ENCODE measurements at places on chromosomes 12 and 14.

DNA sequence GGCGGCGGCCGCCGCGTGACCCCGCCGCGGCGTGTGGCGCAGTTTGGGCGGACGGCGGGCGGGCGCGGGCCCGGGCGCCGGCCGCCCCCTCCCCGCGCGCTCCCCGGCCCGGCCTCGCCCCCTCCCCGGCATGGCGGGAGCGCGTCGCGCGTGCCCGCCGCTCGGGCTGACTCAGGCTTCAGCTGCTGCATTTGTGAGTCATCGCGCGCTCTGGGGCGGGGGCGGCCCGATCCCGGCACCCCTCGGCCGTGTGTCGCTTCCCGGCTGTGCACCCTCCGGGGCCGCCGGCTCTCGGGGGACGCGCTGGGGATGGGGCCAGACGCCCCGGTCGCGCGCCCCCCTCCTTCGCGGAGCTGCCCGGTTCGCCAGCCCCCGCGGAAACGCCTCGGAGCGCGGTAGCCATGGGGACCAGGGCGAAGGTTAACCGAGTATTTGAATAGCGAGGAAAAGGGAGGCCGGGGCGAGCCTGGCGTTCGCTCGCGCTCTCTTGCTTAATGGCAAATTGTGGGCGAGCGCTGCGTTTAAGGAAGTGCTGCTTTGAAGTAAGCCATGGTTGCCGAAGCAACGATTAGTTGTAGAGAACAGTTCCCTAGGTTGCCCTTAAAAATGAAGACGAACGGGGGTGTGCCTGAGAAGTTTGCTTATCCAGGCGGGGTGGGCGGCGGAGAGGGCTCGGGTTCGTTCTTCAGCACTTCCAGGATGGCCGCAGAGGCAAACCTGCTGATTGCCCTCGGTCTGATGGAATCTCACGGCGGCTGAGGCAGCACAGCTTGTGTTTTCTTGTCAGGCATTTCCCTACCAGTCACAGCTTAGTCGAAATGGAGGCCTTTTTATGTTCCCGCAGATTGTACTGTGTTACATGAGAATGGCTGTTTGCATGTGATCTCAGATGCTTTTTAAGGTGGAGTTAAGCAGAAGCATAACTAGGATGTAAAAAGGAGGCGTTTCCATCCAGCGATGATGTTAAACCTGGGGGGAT, 896 bp downstream of the EIF5 start:
- peak overlapping the region; percentile 96 for H3K27ac ChIP-seq
- peaks cover 46% of the 10 kb centered on the region for H3K36me3 ChIP-seq
- peaks cover 45% of the 10 kb centered on the region for H3K4me1 ChIP-seq
- H3K4me3 ChIP-seq, result peak overlapping the region; percentile 83
- no peaks in the 10 kb centered on the region for H3K27me3 ChIP-seq
- DNase-seq, result peak; percentile 43

DNA sequence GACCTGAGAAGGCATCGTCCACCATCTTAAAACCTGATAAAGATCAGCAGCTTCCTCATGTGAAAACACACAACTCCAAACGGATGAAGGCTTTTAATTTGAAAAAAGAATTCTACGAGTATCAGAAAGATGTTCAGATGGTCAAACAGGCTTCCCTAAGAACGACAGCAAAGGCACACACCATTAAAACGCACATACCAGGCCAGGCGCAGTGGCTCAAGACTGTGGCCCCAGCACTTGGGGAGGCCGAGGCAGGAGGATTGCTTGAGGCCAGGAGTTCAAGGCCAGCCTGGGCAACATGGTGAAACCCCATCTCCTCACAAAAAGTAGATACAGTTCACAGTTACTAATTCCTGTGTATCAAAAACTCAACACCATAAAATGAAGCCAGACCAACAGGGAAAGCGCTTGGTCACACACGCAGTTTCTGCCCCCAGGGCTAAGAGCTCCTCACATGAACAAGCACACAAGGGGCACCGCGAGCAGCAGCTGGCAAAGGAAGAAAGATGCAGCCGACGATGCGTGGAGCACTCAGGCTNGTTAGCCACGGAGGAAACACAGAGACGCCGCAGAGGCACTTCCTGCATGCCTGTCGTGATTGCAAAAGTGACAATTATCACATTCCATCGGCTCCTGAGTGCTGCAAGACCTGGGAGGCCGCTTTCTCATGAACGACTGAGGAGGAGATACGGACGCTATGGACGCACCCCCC, 78.0 kb downstream of the NOC4L start:
- H3K27me3 ChIP-seq, result peaks cover 7% of the 10 kb centered on the region
- peak overlapping the region; percentile 12 for H3K4me3 ChIP-seq
- no peak overlapping the region for H3K27ac ChIP-seq
- H3K36me3 ChIP-seq, result no peaks in the 10 kb centered on the region
- peak; percentile 52 for DNase-seq

GRCh38 chr12:56151672-56152131, 685 bp upstream of the MYL6B start:
- H3K27ac ChIP-seq, result peak overlapping the region; percentile 80
- DNase-seq, result peak; percentile 55
- peak overlapping the region; percentile 60 for H3K4me3 ChIP-seq
- H3K36me3 ChIP-seq, result no peaks in the 10 kb centered on the region
- H3K4me1 ChIP-seq, result peaks cover 24% of the 10 kb centered on the region

GRCh38 chr14:102255401-102256190, 49.4 kb downstream of the MOK start:
- peak overlapping the region; percentile 43 for H3K27ac ChIP-seq
- no peaks in the 10 kb centered on the region for H3K27me3 ChIP-seq
- H3K4me1 ChIP-seq, result no peaks in the 10 kb centered on the region
- no peak for DNase-seq
- no peak overlapping the region for H3K4me3 ChIP-seq

GRCh38 chr14:70278281-70278680, 81.2 kb downstream of the COX16 start:
- DNase-seq, result no peak
- no peaks in the 10 kb centered on the region for H3K4me1 ChIP-seq
- no peaks in the 10 kb centered on the region for H3K36me3 ChIP-seq
- H3K27ac ChIP-seq, result no peak overlapping the region

- no peak overlapping the region for H3K27ac ChIP-seq
- no peaks in the 10 kb centered on the region for H3K27me3 ChIP-seq
- peaks cover 5% of the 10 kb centered on the region for H3K4me1 ChIP-seq
Measured at GRCh38 chr14:99473458-99473857, 7.2 kb downstream of the SETD3 start.

DNA sequence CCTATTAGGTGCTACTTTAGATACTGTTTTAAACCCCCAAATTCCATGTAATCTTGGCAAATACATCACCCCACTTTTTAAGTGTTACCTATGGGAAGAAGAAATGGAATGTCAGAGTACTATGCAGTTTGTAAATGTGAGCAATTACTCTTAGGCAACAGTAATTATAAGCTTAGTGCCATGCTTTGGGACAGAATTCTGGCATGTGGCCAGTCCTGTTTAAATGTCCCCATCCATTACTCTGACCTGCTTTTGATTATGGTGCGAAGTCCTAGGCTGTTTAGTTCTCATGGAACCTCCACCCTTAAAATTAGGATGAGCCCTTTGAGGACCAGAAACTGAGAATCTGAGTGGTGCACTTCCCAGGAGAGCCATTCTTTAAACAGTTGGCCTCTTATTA, 321.4 kb upstream of the RGS6 start:
- peaks cover 7% of the 10 kb centered on the region for H3K4me1 ChIP-seq
- DNase-seq, result no peak
- H3K27ac ChIP-seq, result no peak overlapping the region
- no peaks in the 10 kb centered on the region for H3K27me3 ChIP-seq
- H3K36me3 ChIP-seq, result no peaks in the 10 kb centered on the region

DNA sequence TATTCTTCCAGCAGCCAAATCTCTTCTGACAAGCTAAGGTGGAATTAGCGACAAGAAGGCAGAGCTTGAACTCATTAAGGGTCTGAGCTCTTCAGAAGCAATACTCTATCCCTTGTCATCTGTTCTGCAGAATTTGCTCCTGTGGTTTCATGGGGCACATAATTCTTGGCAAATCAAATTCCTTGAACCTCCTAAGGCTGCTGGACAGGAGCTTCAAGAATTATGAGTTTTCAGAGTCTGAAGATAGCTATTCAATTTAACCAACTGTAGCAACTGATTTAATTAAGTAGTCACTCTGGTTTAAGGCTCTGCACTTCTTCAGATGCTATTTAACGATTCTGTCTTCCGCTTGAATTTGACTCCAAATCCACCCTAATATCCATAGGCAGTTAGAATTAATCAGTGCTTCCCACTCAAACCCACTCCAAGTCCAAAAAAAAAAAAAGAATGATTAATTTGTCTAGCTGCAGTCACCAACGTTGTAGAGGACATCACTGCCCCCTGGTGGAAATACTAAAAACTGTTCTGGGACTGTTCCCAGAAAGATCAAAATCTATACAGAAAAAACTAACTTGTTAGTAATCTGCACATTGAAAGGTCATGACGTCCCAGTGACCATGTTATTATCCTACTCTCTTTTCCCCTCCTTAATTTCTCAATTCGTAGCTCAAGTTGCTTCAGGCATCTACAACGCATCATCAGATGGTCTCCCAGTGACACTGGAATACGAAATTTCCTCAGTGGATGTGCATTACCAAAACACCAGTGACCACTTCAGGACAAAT, 169.9 kb downstream of the KIF21A start:
- no peaks in the 10 kb centered on the region for H3K36me3 ChIP-seq
- H3K4me3 ChIP-seq, result no peak overlapping the region
- no peaks in the 10 kb centered on the region for H3K27me3 ChIP-seq
- H3K27ac ChIP-seq, result no peak overlapping the region
- H3K4me1 ChIP-seq, result no peaks in the 10 kb centered on the region
- no peak for DNase-seq

- no peaks in the 10 kb centered on the region for H3K27me3 ChIP-seq
- H3K4me3 ChIP-seq, result no peak overlapping the region
- DNase-seq, result no peak
- H3K4me1 ChIP-seq, result peaks cover 30% of the 10 kb centered on the region
- no peaks in the 10 kb centered on the region for H3K36me3 ChIP-seq
Measured at GRCh38 chr14:55589171-55589570, 9.2 kb downstream of the KTN1 start.

- no peak overlapping the region for H3K4me3 ChIP-seq
- no peaks in the 10 kb centered on the region for H3K4me1 ChIP-seq
- H3K36me3 ChIP-seq, result no peaks in the 10 kb centered on the region
- no peaks in the 10 kb centered on the region for H3K27me3 ChIP-seq
Measured at GRCh38 chr12:87157791-87158190, 871.4 kb downstream of the C12orf50 start.

DNA sequence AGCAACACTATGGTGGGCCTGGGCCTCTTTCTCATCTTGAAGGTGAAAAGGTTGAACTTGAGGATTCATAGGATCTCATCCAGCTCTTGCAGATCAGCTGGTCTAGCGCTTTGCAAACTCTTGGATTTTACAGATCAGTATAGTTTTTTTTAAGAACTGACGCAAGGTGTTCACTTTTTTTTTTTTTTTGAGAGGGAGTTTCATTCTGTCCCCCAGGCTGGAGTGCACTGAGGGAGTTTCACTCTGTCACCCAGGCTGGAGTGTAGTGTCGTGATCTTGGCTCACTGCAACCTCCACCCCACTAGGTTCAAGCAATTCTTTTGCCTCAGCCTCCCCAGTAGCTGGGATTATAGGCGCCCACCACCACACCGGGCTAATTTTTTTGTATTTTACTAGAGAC, 20.4 kb upstream of the LGMN start:
- no peaks in the 10 kb centered on the region for H3K27me3 ChIP-seq
- H3K27ac ChIP-seq, result no peak overlapping the region
- no peaks in the 10 kb centered on the region for H3K4me1 ChIP-seq
- H3K4me3 ChIP-seq, result no peak overlapping the region
- no peak for DNase-seq

GRCh38 chr14:99821519-99822508, 28.6 kb downstream of the EML1 start:
- H3K4me3 ChIP-seq, result no peak overlapping the region
- no peak for DNase-seq
- H3K36me3 ChIP-seq, result no peaks in the 10 kb centered on the region
- no peak overlapping the region for H3K27ac ChIP-seq
- H3K27me3 ChIP-seq, result peaks cover 9% of the 10 kb centered on the region

- no peaks in the 10 kb centered on the region for H3K36me3 ChIP-seq
- no peak overlapping the region for H3K27ac ChIP-seq
- H3K4me1 ChIP-seq, result peaks cover 6% of the 10 kb centered on the region
- H3K27me3 ChIP-seq, result no peaks in the 10 kb centered on the region
- DNase-seq, result no peak
Measured at GRCh38 chr12:98374007-98374406, 141.4 kb upstream of the TMPO start.

GRCh38 chr14:73026243-73026844, 562 bp downstream of the ZFYVE1 start:
- peaks cover 26% of the 10 kb centered on the region for H3K4me1 ChIP-seq
- no peak overlapping the region for H3K27ac ChIP-seq
- DNase-seq, result no peak
- peaks cover 11% of the 10 kb centered on the region for H3K36me3 ChIP-seq

GRCh38 chr12:122355706-122356105, 66.8 kb downstream of the CLIP1 start:
- H3K36me3 ChIP-seq, result peaks cover 18% of the 10 kb centered on the region
- no peaks in the 10 kb centered on the region for H3K4me1 ChIP-seq
- H3K4me3 ChIP-seq, result no peak overlapping the region
- no peak overlapping the region for H3K27ac ChIP-seq

- no peaks in the 10 kb centered on the region for H3K36me3 ChIP-seq
- H3K27me3 ChIP-seq, result peaks cover 31% of the 10 kb centered on the region
- H3K4me3 ChIP-seq, result no peak overlapping the region
- H3K4me1 ChIP-seq, result no peaks in the 10 kb centered on the region
- no peak overlapping the region for H3K27ac ChIP-seq
Measured at GRCh38 chr12:1540690-1541089, 53.7 kb downstream of the FBXL14 start.

DNA sequence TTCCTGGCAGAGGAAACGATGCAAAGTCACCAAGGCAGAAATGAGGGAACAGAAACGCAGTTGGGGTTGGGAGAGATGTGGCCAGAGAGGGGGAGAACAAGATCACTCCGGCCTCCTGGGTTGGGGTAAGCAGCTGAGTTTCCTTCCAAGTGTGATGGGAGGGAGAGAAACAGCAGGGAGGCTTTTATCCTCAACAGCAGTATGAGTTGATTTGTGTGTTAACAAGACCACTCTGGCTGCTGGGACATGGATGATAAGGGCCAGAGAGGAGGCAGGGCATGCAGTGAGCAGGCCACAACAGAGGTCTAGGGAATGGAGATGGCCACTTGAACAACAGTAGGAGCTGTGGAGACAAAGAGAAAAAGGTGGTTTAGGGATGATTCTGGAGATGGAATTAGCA, 66.8 kb downstream of the GLRX5 start:
- H3K4me1 ChIP-seq, result no peaks in the 10 kb centered on the region
- no peak for DNase-seq
- no peak overlapping the region for H3K27ac ChIP-seq
- no peaks in the 10 kb centered on the region for H3K36me3 ChIP-seq

All from CD8-positive, alpha-beta memory T cell (primary cell).